T-helper 2 cell treated with Interferon-gamma antibody and Interleukin-4, amounts not matched to agents 100 ng/mL and 5 ng/mL, for 36 hours (primary cell): ENCODE measurements at places on chromosomes 11 and 22. TPM values are rescaled to one million over a fixed set of nuclear protein-coding genes. Genes with fewer than 3 reads are reported as not detected.

UBQLN3 gene
- not detected in 2 replicates for total RNA-seq

FLRT1 gene
- total RNA-seq: not detected in 2 replicates

FREY1 gene
- 2.4 and 4.4 TPM in 2 replicates for total RNA-seq

RPS6KB2 gene
- total RNA-seq: 59.8 and 64.4 TPM in 2 replicates

GNAZ gene
- 0.66 and 0.91 TPM in 2 replicates for total RNA-seq

LRRC32 gene
- total RNA-seq: 10.8 and 11.4 TPM in 2 replicates
